ENCODE measurements at places on chromosomes 12 and 14.

DNA sequence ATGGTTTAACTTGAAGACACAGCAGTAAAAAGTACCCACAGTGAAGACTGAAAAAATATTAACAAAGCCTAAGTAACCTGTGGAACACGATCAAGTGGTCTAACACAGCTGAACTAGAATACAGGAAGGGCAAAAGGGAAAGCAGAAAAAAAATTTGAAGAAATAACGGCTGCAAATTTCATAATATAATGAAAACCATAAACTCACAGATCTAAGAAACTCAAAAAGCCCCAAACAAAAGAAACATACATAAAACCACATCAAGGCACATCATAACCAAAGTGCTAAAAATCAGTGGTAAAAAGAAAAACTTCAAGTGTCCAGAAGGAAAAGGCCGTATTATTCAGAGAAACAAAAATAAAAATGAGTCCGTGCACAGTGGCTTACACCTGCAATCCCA, 30.9 kb downstream of the SPPL3 start:
- DNase-seq: no peak

- no peak for DNase-seq
Observed at GRCh38 chr14:62866376-62866775, 178.9 kb downstream of the KCNH5 start.

GRCh38 chr12:121905746-121906145, 12.6 kb upstream of the CFAP251 start:
- DNase-seq: no peak

GRCh38 chr12:29429999-29430715, 49.2 kb upstream of the ERGIC2 start:
- DNase-seq: no peak

- DNase-seq: no peak
Observed at GRCh38 chr12:127810041-127810440, 456.9 kb upstream of the TMEM132C start.

DNA sequence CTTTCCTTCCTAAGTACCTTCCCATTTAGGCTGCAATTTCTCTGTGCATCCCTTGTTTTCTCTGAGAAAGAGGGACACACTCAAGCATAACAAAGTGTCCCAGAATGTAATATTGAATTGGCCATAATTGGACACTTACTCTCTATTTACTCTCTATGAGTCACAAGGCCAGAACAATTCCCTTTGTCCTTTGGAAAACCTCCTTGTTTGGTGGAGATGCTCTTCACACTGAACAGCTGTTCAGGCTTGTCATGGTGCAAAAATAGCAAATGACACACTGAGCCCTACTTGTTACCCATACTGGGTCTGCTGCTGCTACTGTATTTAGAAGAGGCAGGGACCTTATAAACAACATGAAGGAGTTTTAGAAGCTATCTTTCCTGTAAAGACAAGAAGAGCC, 1590.5 kb upstream of the TMEM132C start:
- DNase-seq: no peak

DNA sequence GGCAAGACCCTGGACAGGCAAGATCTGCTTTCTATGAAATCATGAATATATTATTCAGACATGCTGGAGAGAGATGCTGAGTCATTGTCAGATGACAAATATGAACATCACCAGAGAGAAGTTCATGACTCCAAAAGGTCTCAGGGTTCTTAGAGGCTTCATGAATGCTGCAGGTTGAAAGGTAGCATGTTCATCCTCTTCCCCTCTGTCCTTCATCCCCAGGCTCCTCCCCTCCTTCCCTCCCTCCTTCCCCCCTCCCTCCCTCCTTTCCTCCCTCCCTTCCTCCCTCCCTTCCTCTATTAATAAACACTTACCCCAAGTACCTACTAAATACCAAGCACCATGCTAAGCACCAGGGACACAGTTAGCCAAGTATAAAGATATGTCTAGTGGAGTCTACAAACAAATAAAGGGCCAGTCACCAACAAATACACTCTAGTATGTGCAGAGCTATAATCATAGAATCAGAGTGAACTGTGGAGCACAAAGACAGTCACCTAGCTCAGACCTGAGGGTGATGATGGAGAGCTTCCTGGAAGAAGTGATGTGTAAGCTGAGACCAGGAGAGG, 46.2 kb downstream of the RPH3A start:
- no peak for DNase-seq

DNA sequence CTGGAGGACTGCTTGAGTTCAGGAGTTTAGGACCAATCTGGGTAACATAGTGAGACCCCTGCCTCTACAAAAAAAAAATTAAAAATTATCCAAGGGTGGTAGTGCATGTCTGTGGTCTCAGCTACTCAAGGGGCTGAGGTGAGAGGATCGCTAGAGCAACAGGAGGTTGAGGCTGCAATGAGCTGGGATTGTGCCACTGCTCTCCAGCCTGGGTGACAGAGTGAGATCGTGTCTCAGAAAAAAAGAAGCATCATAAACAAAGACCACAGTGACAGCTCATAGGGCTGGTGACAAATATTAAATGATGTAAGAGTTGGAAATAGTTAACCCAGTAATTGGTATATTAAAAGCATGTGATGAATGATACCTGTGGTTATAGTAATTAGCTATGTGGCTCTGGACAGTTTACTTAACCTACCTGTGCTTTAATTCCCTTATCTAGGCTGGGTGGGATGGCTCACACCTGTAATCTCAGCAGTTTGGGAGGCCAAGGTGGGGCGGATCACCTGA, 68.0 kb downstream of the GSC start:
- no peak for DNase-seq

DNA sequence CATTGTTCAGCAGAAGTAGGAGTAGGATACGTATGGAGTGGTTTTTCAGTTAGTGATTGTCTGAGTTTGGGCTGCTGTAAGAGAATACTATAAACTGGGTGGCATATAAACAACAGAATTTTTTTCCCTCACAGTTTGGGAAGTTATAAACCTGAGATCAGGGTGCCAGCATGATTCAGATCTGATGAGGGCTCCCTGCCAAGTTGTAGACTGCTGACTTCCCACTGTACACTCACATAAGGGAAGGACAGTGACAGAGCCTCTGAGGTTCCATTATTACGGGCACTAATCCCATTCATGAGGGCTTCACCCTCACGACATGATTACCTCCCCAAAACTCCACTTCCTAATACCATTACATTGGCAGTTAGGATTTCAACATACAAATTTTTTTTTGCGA, 50.7 kb downstream of the ACSM4 start:
- DNase-seq: no peak

DNA sequence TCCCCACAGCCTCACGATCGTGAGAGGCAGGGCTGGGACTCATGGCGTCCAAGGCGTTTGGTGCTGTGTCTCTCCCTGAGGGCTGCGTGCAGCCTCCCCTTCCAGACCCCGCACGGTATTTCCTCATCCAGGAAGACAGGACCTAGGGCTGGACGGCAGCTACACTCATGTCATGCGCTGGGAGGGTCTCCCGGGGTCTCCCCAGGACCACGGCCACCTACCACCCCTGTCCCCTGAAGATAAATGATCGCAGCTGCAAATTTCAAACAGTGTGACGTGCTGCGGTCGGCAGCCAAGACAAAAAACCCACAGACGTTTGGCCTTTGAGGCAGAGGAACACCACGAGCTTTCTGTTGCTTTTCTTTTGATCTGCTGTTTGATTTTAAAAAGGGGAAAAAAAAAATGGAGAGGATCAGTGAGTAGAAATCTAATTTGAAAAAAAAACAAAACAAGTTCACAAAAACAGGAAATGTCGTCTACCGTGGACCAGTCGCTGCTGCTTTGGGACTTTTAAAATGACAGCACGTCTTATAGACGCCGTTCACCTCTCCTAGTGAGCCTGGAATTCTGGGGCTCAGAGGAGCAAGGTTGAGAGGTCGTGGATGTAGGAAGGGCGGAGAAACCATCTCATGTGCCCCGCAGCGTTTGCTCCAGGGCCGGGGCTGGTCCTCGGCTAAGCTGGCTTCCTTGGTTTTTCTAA, 237.6 kb downstream of the SLC41A2 start:
- no peak for DNase-seq

DNA sequence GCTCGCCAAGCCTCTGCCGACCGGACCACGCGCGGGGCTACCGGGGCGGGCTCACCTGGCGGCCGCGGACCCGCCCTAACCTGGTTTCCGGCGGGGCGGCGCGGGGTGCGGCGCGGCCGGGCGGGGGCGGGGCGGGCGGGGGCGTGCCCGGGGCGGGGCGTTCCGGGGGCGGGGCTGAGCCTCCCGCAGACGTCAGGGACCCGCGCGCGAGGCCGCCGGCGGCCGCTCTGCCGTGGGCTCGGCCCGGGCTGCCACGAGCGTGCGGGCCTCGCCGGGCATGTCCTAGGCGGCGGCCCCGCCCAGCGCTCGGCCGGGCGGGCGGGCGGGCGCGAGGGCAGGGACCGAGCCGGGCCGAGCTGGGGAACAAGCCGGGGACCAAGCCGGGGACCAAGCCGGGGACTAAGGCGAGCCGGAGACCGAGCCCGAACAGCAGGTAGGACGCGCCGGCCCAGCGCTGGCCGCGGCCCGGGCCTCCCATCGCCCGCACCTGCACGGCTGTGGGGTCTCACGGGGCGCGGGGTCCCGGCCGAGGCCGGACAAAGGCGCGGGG, at the start of gene CEP170B:
Gene CEP170B, plus strand, starts transcription at position 188 of the 550 bp plus-strand sequence. CDS start 3,183 bp downstream, outside the sequence.
- DNase-seq: no peak

DNA sequence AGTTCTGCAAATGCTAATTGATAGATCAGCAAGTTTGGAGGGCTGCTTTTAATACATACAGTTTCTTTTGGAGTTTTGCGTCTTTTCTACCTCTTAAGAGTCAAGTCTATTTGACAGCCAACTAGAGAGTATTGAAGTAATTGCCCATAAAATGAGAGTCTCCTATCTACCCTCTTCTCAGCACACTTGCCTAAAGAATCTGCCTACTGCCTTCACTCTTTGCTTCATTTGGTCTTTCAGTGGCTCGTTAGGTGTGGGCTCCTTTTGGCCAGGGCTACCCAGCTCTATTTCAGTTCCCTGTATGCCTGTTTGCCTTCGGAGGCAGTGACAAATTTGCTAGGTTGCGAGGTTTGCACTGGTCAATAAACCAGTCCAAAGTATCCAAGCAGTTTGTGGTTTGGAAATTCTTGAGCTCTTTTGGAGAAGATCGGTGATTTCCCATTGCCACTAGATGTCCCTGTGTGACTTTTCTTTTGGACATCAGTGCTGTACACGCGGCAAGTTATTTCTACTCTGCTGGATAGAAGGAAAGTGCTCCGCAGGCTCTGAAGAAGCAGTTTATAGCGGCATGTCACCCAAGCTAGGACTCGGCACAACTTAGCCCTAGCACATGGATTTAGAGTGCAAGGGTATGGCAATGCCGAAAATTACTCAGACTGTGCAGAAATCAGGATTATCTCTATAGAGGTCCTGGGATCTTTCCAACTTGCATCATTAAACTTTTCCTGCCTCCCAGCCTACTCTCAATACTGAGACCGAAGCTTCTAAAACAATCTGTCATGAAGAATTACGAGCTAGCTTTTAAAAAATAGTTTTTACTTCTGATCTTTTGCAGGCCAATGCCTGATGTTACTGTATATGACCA, 38.6 kb downstream of the MGST1 start:
- DNase-seq: peak; percentile 37

GRCh38 chr12:68515793-68516192, 94.9 kb upstream of the RAP1B start:
- no peak for DNase-seq

DNA sequence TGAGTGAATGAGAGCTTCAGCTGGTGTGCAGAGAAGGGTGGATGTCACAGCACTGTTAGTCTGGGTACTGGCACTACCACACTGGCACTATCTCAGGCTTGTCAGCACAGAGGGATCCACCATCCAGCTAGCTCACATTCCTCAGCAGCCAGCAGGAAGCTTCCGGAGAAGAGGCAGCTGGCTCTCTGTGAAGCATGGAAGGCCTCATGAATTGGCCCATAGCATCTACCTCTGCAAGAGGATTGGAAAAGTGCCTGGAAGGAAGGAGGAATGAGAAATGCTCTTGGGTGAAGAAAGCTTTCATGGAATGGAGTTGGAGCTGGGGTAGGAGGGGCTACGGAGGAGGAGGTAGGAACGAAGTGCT, 9.9 kb downstream of the KRT83 start:
- no peak for DNase-seq

GRCh38 chr12:45065125-45065626, 14.3 kb upstream of the DBX2 start:
- DNase-seq: no peak

DNA sequence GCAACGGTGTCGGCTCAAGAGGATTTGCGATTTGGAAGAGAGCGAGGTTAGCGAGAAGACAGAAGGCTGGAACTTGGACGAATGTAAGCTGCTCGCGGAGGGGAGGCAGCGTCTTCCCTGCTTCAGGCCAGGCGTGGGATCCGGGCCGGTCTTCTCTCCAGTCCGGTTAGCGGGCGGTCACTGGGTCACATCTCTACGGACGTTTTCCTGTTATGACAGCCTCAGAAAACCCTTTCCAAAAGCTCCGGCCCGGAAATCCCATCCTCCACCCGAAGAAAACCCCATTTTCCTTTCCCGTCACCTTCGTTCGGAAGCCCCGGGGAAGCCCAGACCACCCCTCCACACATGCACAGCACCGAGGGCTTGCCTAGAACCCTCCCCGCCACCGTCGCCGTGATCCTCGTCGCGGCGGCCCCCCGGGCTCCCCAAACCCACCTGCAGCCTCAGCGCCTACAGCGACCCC, 268 bp downstream of the NDUFB1 start:
- DNase-seq: no peak

GRCh38 chr12:104516821-104517220, 60.1 kb downstream of the CHST11 start:
- no peak for DNase-seq

- no peak for DNase-seq
Observed at GRCh38 chr14:38646391-38646790, 390.5 kb upstream of the CLEC14A start.

Data from iPS DF 6.9 (cell line).